Astrocyte (in vitro differentiated cells and primary cell): ENCODE measurements at places on chromosomes 2 and 18.
A peak's percentile ranks its signal among the peaks of the same experiment; 100 is the strongest.

DNA sequence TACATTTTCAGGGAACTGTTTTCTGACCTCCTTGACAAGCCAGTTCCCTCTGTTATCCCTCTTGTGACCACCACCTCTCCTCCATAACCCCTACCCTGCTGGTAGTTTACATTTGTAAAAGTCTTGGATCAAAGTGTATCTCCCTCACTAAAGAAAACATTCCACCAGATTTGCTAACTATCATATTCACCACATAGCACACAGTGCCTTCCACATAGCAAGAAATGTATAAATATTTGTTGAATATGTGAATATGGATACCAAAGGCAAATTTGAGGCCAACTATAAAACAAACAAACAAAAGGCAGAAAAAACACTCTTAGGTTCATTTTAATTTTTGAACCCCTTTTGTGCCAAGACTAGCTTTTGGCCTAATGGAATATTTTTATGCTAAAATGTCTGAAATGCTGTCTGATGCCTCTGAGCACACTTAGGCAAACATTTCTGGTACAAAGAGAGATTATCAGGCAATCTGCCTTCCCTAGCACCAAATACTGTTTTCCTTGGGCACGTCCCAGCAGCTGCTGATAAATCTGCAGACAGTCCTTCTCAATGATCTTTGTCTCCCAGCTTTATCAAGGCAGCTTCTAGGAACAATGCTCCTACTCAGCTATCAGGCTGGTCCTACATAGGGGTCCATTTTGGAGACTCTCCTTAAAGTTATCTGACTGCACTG lies 26.7 kb upstream of the ST8SIA3 start:
- DNase-seq = no peak

GRCh38 chr18:13300029-13300428 lies 81.5 kb downstream of the LDLRAD4 start:
- no peak for DNase-seq

GRCh38 chr2:122692400-122693083 lies 937.1 kb downstream of the TSN start:
- no peak for DNase-seq

DNA sequence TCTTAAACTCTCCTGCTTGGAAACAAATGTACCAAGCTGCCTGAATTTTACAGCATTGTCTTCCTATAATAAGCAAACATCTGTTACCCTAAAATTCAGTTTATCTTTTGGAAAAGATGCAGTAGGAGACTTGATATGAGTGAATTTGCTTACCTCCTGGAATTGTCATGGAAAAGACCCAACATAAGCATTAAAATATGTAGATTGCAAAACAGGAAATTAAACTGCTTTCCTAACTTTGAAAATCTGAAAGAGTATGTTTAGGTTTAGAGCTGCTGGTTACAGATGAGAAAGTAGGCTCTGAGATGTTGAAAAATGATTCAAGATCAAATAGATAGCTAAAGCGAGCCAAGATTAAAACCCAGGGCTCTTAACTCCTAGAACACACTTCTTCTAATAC lies 316.5 kb downstream of the SOX11 start:
- DNase-seq = peak; percentile 2

DNA sequence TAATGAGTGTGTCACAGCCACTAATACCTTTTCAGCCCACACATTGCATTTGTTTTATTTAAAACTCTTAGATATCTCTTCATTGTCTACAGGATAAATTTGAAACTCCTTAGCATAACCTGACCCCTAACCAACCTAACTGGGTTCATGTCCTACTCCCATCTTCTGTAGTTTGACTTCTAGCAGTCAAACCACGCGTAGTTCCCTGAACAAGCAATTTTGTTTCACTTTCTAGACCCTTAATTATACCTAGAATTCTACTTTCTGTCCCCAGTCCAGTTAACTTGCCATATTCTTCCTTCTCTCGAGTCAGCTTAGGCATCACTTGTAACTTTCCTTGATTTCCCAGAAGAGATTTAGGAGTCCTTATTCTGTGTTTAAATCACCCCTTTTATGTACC lies 55.1 kb downstream of the RBBP8 start:
- no peak for DNase-seq

- peak; percentile 87 for DNase-seq
Observed at GRCh38 chr2:182668671-182669070, 47.4 kb upstream of the DNAJC10 start.
